ENCODE measurements at places on chromosomes 6 and 20.

GRCh38 chr20:1897965-1898464 lies 2.8 kb downstream of the SIRPA start:
- DNase-seq, result no peak

GRCh38 chr6:30821862-30822784 lies 62.2 kb upstream of the DDR1 start:
- no peak for DNase-seq

GRCh38 chr6:112806163-112806865 lies 459.2 kb downstream of the RFPL4B start:
- DNase-seq, result no peak

DNA sequence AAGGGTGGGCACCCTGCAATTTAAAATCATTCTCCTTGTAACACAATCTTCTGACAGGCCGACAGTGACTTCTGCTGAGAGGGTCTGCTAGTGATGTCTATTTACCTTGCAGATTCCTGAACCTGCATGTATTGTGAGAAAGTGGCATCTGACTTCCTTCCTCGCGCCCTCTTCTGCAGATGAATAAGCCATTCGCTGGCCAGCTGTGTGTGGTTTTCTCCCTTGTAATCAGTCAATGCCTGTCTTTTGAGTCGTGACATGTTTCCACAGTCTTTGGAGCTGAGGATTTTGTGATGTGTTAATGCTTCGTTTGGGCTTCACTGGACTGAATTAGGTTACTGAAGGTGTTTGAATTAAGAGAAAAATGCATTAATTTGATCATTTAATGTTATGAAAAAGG lies 125.3 kb downstream of the GRM1 start:
- no peak for DNase-seq

DNA sequence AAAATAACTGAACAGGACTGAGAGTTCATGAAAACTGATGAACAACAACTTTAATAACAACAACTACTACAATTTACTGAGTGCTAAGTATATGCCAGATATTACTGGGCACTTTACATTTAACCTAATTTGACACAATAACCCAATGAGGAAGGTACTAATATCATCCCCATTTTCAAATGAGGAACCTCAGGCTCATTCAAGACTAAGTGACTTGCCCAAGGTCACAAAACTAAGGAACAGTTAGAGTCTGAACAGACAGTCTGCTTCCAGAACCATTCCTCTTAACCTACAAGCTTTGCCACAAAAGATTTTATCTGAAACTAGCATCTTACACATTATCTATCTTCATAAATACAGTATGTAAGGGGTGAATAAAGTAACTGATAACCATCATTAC lies 10.6 kb upstream of the NDRG3 start:
- no peak for DNase-seq

Measured in activated CD8-positive, alpha-beta memory T cell treated with anti-CD3 and anti-CD28 coated beads, Interleukin-2, amount 10 ng/mL, durations not matched to agents 7 days and 5 days (primary cell).